Melanocyte of skin (primary cell): ENCODE measurements at places on chromosomes 5 and 9. TPM values are rescaled to one million over a fixed set of nuclear protein-coding genes. Genes with fewer than 3 reads are reported as not detected.

TMED7 gene
- total RNA-seq = 123 and 164 TPM in 2 replicates

LRRC26 gene
- total RNA-seq = not detected in 2 replicates

SHLD3 gene
- 5.5 and 6.2 TPM in 2 replicates for total RNA-seq

CCDC112 gene
- 9.3 and 10.9 TPM in 2 replicates for total RNA-seq

CD274 gene
- 4.5 and 5.1 TPM in 2 replicates for total RNA-seq

ZFP37 gene
- 0.33 and 0.62 TPM in 2 replicates for total RNA-seq

RBM22 gene
- total RNA-seq = 26.1 and 28.6 TPM in 2 replicates

ANKRD34B gene
- under 0.01 TPM in 1 of 2 replicates, not detected in the other for total RNA-seq

NEUROG1 gene
- total RNA-seq = not detected in 2 replicates

STKLD1 gene
- 4.1 and 4.7 TPM in 2 replicates for total RNA-seq

ZCCHC7 gene
- 7.9 and 16.4 TPM in 2 replicates for total RNA-seq

PSIP1 gene
- 20.0 and 31.3 TPM in 2 replicates for total RNA-seq

AHRR gene
- total RNA-seq = 30.0 and 32.9 TPM in 2 replicates

FAM78A gene
- 7.6 and 9.8 TPM in 2 replicates for total RNA-seq

SPRY4 gene
- total RNA-seq = 3.1 and 16.4 TPM in 2 replicates

FOXI1 gene
- not detected in 2 replicates for total RNA-seq

SPINK7 gene
- not detected in 2 replicates for total RNA-seq

CATSPER3 gene
- total RNA-seq = 0.15 TPM in 1 of 2 replicates, not detected in the other

DNAH5 gene
- under 0.01 TPM in 1 of 2 replicates, not detected in the other for total RNA-seq

FSD1L gene
- 9.3 and 13.7 TPM in 2 replicates for total RNA-seq

UBLCP1 gene
- total RNA-seq = 35.8 and 54.5 TPM in 2 replicates

PCDHA9 gene
- not detected in 2 replicates for total RNA-seq

BARX1 gene
- total RNA-seq = not detected in 2 replicates

TMEM232 gene
- total RNA-seq = 1.7 and 2.5 TPM in 2 replicates

CCDC107 gene
- 11.4 and 17.1 TPM in 2 replicates for total RNA-seq

FREM1 gene
- under 0.01 TPM in 1 of 2 replicates, not detected in the other for total RNA-seq

CARTPT gene
- total RNA-seq = not detected in 2 replicates

ZNF782 gene
- total RNA-seq = 4.3 and 5.1 TPM in 2 replicates

OLFML2A gene
- under 0.01 and 1.5 TPM in 2 replicates for total RNA-seq

NMUR2 gene
- not detected in 2 replicates for total RNA-seq

RHOBTB3 gene
- 68.1 and 163 TPM in 2 replicates for total RNA-seq

IRX1 gene
- 0.46 and 5.3 TPM in 2 replicates for total RNA-seq

IFNK gene
- total RNA-seq = not detected in 2 replicates

PKD2L2 gene
- total RNA-seq = under 0.01 TPM in 1 of 2 replicates, not detected in the other

SVEP1 gene
- total RNA-seq = 0.36 TPM in 1 of 2 replicates, not detected in the other

SHISAL2B gene
- total RNA-seq = not detected in 2 replicates

NXNL2 gene
- total RNA-seq = 0.62 TPM in 1 of 2 replicates, not detected in the other
